ENCODE measurements at places on chromosomes 7 and 10. TPM values are rescaled to one million over a fixed set of nuclear protein-coding genes. Genes with fewer than 3 reads are reported as not detected.

TMEM184A gene
- not detected for total RNA-seq

H2BK1 gene
- not detected for total RNA-seq

ZNF736 gene
- total RNA-seq: 82.3 TPM

HECTD2 gene
- total RNA-seq: 0.22 TPM

NET1 gene
- total RNA-seq: 39.1 TPM

CDNF gene
- 1.2 TPM for total RNA-seq

TRIM73 gene
- total RNA-seq: 0.22 TPM

MRPL32 gene
- total RNA-seq: 67.6 TPM

ZNF783 gene
- 50.0 TPM for total RNA-seq

GSAP gene
- 7.1 TPM for total RNA-seq

ZNF467 gene
- total RNA-seq: not detected

GIMAP5 gene
- total RNA-seq: not detected

CACNA2D1 gene
- not detected for total RNA-seq

SYPL1 gene
- total RNA-seq: 88.9 TPM

SH2D4B gene
- not detected for total RNA-seq

CCDC136 gene
- 25.9 TPM for total RNA-seq

CPA4 gene
- total RNA-seq: not detected

MYL7 gene
- total RNA-seq: not detected

STEAP1 gene
- not detected for total RNA-seq
